Peyer's patch (tissue), 4 donors: ENCODE measurements at places on chromosomes 7 and 10. TPM values are rescaled to one million over a fixed set of nuclear protein-coding genes. Genes with fewer than 3 reads are reported as not detected.

- no peaks in the 10 kb centered on the region for H3K4me1 ChIP-seq
- H3K27me3 ChIP-seq = no peaks in the 10 kb centered on the region
- no peak for DNase-seq
- no peaks in the 10 kb centered on the region for H3K36me3 ChIP-seq
These were observed 207.2 kb upstream of the GPR26 start for GRCh38 chr10:123458933-123459332.

Gene WNT8B
- total RNA-seq = not detected

Gene PNLIP
- not detected for total RNA-seq

Gene MUC12
- 4.8 TPM for total RNA-seq

- H3K27ac ChIP-seq = no peak overlapping the region
- DNase-seq = no peak
- H3K36me3 ChIP-seq = no peaks in the 10 kb centered on the region
- H3K4me1 ChIP-seq = no peaks in the 10 kb centered on the region
These were observed 31.5 kb upstream of the NRP1 start for GRCh38 chr10:33365871-33366411.

- H3K27me3 ChIP-seq = no peaks in the 10 kb centered on the region
- peak overlapping the region; percentile 3 for H3K4me3 ChIP-seq
- H3K36me3 ChIP-seq = no peaks in the 10 kb centered on the region
- no peak overlapping the region for H3K27ac ChIP-seq
These were observed 7.5 kb downstream of the HOXA1 start for GRCh38 chr7:27088002-27088922.

- no peaks in the 10 kb centered on the region for H3K36me3 ChIP-seq
- H3K4me1 ChIP-seq = no peaks in the 10 kb centered on the region
- H3K27ac ChIP-seq = no peak overlapping the region
These were observed 186.3 kb downstream of the CREB5 start for GRCh38 chr7:28598586-28598985.

GRCh38 chr10:51308116-51308515 is 233.8 kb downstream of the PRKG1 start:
- H3K27ac ChIP-seq = no peak overlapping the region
- no peaks in the 10 kb centered on the region for H3K36me3 ChIP-seq
- no peak overlapping the region for H3K4me3 ChIP-seq
- H3K27me3 ChIP-seq = no peaks in the 10 kb centered on the region
- no peaks in the 10 kb centered on the region for H3K4me1 ChIP-seq

DNA sequence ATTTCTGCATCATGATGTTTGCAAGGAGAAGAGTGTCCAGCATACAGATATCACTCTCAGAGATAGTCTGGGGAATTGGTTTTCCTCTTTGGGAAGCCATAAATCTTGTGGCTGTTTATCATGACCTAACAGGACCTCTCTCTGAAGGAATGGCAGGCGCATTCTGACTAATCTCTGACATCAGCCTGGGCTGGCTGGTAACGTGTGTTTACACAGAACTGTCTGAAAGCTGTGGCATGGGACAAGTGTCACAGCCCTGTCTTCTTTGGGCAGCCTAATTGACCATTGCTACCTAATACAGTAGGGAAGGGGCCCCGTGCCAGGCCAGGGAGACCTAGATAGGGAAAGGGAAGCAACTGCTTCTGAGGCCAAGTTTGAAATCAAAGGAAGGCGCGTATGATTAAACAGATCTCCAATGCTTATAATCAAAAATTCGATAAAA is 73.9 kb upstream of the CABCOCO1 start:
- H3K4me1 ChIP-seq = no peaks in the 10 kb centered on the region
- no peaks in the 10 kb centered on the region for H3K36me3 ChIP-seq
- H3K27ac ChIP-seq = no peak overlapping the region
- H3K4me3 ChIP-seq = no peak overlapping the region

GRCh38 chr7:2853147-2853546 is 9.0 kb upstream of the GNA12 start:
- no peaks in the 10 kb centered on the region for H3K4me1 ChIP-seq
- H3K36me3 ChIP-seq = no peaks in the 10 kb centered on the region
- H3K4me3 ChIP-seq = no peak overlapping the region
- H3K27me3 ChIP-seq = no peaks in the 10 kb centered on the region

Gene TFEC
- total RNA-seq = 16.6 TPM

- peaks cover 53% of the 10 kb centered on the region for H3K4me1 ChIP-seq
- H3K27ac ChIP-seq = peak overlapping the region; percentile 63
- H3K36me3 ChIP-seq = no peaks in the 10 kb centered on the region
- no peak overlapping the region for H3K4me3 ChIP-seq
- H3K27me3 ChIP-seq = no peaks in the 10 kb centered on the region
These were observed 47.7 kb downstream of the ZCCHC24 start for GRCh38 chr10:79397575-79398303.

- H3K27me3 ChIP-seq = no peaks in the 10 kb centered on the region
- H3K4me3 ChIP-seq = no peak overlapping the region
- no peaks in the 10 kb centered on the region for H3K4me1 ChIP-seq
- no peak overlapping the region for H3K27ac ChIP-seq
- DNase-seq = no peak
These were observed 36.7 kb downstream of the NKX2-3 start for GRCh38 chr10:99569253-99569939.

GRCh38 chr10:71432956-71433767 is 36.4 kb downstream of the CDH23 start:
- no peaks in the 10 kb centered on the region for H3K4me1 ChIP-seq
- H3K36me3 ChIP-seq = no peaks in the 10 kb centered on the region
- no peak overlapping the region for H3K4me3 ChIP-seq
- DNase-seq = no peak

Gene CALML3
- not detected for total RNA-seq

DNA sequence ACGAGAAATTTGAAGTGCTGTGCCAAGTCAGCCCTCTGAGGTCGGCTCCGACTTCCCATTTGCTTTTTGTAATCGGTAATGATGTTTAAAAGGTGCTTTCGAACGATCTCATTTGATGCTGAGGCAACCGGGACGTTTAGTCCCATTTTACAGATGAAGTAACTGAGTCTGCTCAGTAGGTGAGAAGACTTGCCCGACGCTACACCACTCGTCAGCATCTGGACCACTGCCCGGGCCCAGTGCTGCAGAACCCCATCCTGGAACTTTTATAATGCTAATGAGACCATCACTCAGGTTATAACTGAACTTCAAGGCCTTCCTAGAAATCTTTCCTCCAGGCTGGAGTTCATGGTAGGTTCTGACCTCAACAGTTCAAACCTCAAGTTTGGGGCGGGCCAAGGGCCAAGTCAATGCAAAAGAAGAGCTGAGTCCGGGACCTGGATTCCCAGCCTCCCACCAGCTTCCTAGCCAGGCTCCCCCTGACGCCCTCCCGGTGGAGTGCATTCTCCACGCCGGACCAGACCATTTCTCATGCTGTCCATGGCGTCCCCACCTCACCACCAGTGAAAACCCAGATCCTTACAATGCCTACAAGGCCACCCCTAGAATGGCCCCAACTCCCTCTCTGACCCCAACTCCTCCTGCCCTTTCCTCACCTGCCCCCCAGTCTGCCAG is 699 bp upstream of the PDLIM1 start:
- H3K27me3 ChIP-seq = no peaks in the 10 kb centered on the region
- peaks cover 22% of the 10 kb centered on the region for H3K4me1 ChIP-seq
- no peak for DNase-seq
- H3K4me3 ChIP-seq = peak overlapping the region; percentile 83
- H3K36me3 ChIP-seq = no peaks in the 10 kb centered on the region

Gene MCM10
- 1.3 TPM for total RNA-seq

- no peaks in the 10 kb centered on the region for H3K27me3 ChIP-seq
- no peak overlapping the region for H3K27ac ChIP-seq
- no peaks in the 10 kb centered on the region for H3K36me3 ChIP-seq
- no peak for DNase-seq
- H3K4me3 ChIP-seq = no peak overlapping the region
These were observed 77.6 kb downstream of the ETV1 start for GRCh38 chr7:13911909-13912308.

GRCh38 chr7:143381427-143382125 is 431 bp downstream of the ZYX start:
- H3K36me3 ChIP-seq = no peaks in the 10 kb centered on the region
- H3K4me3 ChIP-seq = peak overlapping the region; percentile 81
- H3K27me3 ChIP-seq = no peaks in the 10 kb centered on the region
- DNase-seq = peak; percentile 77

Gene ACTR3C
- total RNA-seq = 70.4 TPM
